ENCODE measurements at places on chromosomes 2 and 18. TPM values are rescaled to one million over a fixed set of nuclear protein-coding genes. Genes with fewer than 3 reads are reported as not detected.

GRCh38 chr2:168663993-168664392 lies 138.4 kb upstream of the NOSTRIN start:
- DNase-seq, result no peak

DNA sequence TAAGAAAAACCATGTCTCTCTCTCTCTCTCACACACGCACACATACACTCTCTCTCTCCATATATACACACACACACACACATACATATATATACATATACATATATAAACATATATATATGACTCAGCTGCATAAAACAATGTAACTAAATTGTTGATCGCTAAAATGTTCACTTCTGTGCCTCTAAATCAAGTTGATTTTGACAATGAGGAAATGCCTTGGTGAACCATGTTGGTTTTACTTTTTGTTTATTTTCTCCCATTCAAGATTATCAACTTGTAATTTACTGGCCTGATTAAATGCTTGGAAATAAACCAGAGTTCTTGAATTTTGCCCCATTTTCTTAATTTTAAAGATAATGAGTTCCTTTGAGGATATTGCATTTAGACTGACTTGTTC lies 500.4 kb downstream of the PARD3B start:
- no peak for DNase-seq

GRCh38 chr2:62032096-62032495 lies 126.6 kb downstream of the COMMD1 start:
- no peak for DNase-seq

DNA sequence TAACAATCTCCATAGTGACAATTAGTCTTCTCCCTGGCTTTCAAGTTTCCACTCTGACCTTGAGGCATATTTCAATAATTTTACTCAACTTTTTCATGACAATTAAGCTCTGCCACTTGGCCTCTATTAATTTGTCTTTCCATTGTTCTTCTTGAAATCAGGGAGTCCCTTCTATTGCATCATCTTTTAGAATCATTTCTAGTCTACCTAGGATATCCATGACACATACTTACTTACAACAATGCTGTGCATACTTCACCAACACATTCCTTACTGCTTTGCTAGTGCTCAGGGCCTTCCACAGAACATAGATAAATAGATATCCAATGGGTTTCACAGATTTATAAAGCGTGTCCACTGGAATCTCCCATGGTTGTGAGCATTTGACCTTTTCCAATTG lies 331.5 kb upstream of the LRP1B start:
- no peak for DNase-seq

DNA sequence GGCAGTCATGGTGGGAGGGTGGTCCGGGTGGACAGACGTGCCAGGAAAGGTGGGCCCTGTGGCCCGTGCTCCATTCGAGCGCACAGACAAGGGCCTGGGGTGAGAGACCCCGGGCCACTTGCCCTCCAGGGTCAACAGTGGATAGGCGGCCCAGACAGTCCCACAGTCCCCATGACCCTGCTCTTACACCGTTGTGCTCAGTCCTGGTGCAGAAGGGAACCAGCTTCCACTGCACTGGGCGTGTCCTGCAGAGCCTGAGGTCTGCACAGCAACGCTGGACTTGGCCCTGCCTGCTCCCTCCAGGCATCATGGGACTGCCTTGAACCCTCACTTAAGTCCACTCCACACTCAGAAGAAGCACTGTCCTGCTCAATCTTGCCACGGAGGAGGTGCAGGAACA lies 52.0 kb downstream of the PXDN start:
- no peak for DNase-seq

- DNase-seq, result no peak
These were observed 522.3 kb downstream of the SOX11 start for GRCh38 chr2:6214471-6214870.

GRCh38 chr2:46985512-46985911 lies 69.9 kb upstream of the MCFD2 start:
- no peak for DNase-seq

- no peak for DNase-seq
These were observed 78.6 kb upstream of the ACSL3 start for GRCh38 chr2:222782201-222782730.

- DNase-seq, result no peak
These were observed 30.1 kb downstream of the GAREM2 start for GRCh38 chr2:26202981-26203490.

Gene NMUR1
- total RNA-seq, result 1.3 TPM

- no peak for DNase-seq
These were observed 287.3 kb downstream of the CMPK2 start for GRCh38 chr2:6578416-6578815.

Gene CHRNA1
- total RNA-seq, result 3.5 TPM

GRCh38 chr2:85770786-85771409 lies 17.1 kb downstream of the ATOH8 start:
- DNase-seq, result no peak

DNA sequence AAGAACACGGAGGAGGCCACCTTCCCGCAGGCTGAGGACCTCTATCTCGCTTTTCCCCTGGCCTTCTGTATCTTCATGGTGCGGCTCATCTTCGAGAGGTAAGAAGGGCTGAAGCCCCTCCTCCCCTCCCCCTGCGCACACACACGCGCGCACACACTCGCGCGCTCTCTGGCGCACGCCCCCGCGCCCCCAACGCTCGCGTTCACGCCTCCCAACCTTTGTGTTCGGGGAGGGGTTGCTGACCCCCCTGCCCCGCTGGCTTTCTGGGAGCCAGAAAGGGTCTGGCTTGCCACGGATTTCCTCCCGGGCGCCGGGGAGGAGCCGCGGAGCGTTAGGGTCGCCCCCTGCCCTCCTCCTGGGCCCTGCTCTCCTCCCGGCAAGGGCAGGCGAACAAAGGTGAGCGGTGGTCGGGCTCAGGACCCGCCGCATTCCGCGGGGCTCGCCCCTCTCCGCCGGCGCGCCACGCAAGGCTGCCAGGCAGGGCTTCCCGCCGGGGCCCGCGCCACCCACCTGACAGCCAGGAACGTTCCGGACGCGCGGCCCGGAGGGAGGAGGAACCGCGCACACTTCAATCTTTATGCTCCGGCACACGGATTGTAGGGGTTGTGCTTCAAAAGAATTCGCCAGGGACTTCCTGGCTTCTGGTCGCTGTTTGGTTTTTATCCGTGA lies 583 bp downstream of the CERS6 start:
- peak; percentile 46 for DNase-seq

- DNase-seq, result no peak
These were observed 329.3 kb downstream of the TXNL1 start for GRCh38 chr18:56309104-56309503.

Gene ANKRD30B
- not detected for total RNA-seq
